ENCODE measurements at places on chromosomes 5 and 9.

DNA sequence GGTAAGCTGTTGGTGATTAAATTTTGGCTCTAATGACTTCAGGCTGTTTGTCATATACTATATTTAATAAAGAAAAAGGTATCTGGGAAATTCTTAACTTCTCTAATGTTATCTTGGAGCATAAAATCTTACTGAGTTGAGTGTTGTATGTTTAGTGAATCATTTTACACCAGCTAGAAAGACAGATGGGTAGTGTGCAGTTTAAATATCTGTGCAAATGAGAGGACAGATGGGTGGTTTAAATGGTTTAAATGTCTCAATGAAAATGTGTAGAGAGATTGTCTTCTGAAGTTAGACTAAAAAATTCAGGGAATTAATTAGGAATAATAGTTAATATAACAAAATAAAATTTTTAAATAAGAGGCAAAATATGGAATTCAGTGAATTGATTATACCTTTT is 114.5 kb downstream of the FER start:
- no peak for DNase-seq

GRCh38 chr5:77869116-77869798 is 93.1 kb upstream of the TBCA start:
- no peak for DNase-seq

- DNase-seq = no peak
These were observed 167.9 kb downstream of the DENND1A start for GRCh38 chr9:123761905-123762605.

DNA sequence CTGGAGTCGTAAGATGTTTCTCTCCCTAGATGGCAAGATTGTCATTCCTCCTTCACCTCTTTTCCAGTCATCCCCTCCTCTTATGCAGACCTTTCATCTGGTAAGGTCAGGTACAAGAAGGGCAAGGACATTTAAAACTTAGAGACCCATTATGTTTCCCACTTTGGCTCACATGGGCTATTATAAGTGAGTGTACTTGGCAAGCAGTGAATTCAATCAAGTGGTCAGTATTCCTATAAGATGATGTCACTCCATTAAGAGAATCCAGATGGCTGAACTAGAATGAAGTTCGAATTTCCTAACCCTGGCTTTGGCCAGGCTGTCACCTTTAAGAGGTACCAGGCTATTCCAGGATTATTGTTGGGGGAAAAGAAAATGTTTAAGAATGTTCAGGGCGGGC is 32.2 kb downstream of the ZNF131 start:
- DNase-seq = no peak

- DNase-seq = no peak
These were observed 106.9 kb downstream of the DCP2 start for GRCh38 chr5:113083481-113083880.

DNA sequence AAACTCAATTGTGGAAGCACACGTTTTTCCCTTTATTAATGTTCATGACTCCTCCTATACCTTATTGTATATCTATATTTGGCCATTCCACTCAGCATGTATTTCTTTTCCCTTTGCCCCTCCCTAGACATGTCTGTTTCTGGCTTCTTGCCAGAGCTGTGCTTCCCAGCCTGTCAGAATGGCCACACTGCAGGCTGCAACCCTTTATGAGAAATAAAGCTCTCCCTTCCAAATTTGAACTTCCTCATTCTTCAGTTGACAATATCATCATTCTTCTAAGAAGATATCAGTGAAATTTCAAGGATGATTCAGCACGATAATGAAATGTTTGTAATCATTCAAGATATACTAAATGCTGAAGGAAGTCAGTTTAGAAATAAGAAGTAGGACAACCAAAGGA is 107.6 kb upstream of the PRSS3 start:
- DNase-seq = no peak

DNA sequence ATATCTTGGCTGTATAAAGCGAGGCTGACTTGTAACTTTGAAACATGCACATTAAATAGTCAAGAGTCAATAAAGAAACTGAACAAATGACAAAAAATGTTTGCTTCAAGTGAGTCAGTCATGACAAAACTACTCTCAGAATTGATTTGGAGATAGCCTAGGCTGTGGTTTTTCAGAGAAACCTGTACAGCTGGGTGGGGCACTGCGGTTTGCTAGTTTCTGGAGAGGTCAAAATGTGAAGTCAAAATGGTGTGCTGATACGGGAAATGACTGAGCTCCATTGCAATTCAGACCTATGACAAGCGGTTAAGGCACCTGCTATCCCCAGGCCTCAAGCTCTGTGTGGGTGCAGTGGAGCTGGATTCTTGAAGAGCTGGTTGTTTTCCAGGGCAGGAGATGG is 10.3 kb upstream of the CD180 start:
- DNase-seq = no peak

DNA sequence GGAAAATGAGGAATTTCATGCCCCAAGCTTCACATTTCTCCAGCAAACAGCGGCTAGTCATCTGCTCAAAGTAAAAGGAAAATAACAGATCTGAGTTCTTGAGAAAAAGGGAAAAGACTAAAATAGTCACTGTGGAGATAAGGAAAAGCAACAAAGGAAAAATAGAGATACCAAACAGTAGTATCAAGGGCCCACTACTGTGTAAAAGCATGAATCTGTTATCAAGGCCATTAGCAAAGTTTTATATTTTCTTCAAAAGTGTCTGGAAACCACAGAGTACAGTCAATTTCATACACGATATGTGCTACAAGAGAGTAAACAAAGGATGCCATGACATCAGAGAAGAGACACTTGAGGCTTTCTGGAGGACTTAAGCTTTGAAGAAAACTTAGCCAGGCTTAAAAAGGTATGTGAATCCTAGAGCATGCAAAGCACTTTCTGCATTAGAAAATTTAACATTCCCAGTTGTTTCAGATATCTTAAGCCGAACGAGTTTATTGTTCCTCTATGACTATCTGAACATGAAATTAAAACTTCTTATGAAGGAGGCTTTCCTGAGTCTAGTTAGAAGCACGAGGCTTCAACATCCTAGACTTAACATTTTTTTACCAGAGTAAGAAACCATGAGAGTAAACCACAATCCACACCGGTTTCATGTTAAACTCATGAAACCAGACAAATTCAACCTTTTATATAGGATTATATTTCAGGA is 1.2 kb downstream of the TTC33 start:
- no peak for DNase-seq

- no peak for DNase-seq
These were observed 235.5 kb upstream of the WWC1 start for GRCh38 chr5:168055961-168056360.

DNA sequence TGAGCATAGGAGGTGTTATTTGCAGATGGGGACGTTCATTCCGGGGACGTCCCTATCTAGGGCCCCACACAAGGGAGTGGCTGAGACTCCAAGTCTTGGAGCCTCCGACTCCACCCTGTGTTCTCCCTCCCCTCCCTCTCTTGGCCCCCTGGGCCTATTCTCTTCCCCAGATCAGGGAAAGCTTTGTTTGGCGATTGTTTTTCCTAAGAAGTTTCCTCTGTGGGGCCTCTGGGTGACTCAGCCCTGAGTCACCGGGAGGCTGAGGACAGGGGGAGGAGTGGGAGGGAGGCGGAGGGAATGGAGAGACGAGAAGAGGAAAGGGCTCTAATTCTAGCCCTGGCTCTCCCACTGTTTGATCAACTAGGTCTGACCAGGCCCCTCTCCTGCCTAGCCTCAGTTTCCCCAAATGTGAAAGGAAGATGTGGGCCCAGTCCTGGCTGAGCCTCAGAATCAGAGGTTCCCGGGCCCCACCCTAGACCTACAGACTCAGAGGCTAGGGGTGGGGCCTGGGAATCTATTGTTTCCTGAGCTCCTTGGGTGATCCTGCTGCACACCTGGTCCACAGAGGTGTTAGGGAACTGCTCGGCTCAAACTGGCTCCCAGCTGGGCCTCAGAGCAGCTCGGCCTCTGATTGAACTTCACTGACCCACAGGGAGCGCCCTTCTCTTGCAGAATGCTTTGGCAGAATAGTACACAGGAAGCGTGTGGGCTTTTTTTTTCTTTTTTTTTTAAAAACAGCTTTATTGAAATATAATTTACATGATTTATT is 19.2 kb downstream of the GSN start:
- peak; percentile 94 for DNase-seq

- no peak for DNase-seq
These were observed 33.5 kb downstream of the KCNMB1 start for GRCh38 chr5:170355601-170356098.

DNA sequence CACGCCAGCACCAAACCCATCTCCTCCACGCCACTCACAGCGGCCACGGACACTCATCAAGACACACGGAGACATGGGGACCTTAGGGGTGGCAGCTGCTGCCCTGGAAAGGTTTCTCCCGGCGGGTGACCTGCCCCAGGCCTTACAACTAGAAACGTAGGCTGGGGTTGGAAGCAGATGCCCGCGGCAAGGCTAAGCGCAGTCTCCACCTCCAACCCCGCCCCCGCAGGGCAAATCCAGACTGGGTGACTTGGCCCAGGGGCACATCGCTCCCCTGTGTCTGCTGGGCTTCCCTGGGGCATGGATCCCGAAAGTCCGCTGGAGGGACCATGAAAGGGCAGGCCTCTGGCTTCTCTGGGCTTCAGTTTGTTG is 12.0 kb upstream of the ASS1 start:
- DNase-seq = no peak

GRCh38 chr5:74993743-74994142 is 58.6 kb downstream of the GCNT4 start:
- DNase-seq = no peak

DNA sequence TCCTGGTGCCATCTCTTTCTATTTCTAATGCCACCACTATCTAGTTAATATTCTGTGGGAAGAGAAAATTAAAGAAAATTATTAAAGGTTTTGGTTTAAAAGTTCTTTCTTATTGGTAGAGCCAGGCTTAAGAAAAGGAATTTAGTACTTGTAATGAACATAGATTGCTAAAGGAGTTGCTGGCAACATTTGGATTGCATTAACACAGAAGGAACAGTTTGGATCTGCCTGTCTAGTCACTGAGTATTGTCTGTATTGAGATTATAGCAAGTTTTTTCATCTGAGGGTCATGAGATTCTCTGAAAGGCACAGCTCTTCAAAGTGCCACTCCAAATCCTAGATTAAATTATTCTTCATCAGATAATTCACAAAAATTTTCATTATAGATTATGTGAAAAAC is 32.0 kb downstream of the FSD1L start:
- no peak for DNase-seq

- DNase-seq = no peak
These were observed 7.2 kb downstream of the HMMR start for GRCh38 chr5:163467682-163468081.

DNA sequence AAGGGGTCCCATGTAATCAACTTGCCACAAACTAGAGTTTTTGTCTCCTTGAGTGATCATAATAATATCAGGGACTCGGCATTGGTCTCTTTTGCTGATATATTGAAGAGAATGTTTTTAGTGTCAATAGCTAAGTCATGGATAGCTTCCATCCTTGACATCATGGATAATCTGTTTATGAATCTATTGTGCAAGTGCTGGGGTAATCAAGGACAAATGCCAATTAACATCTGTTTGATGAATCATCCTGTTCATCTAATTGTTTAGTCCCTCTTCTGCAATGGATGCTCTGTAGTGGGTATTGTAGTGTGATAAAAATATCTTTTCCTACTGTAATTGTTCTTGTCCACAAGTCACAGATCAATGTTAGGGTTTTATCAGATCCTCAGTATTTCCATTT is 607.5 kb upstream of the SEMA6A start:
- no peak for DNase-seq

GRCh38 chr9:79176014-79176697 is 395.6 kb upstream of the TLE4 start:
- no peak for DNase-seq

- DNase-seq = no peak
These were observed 21.1 kb upstream of the ARAP3 start for GRCh38 chr5:141703133-141703561.

DNA sequence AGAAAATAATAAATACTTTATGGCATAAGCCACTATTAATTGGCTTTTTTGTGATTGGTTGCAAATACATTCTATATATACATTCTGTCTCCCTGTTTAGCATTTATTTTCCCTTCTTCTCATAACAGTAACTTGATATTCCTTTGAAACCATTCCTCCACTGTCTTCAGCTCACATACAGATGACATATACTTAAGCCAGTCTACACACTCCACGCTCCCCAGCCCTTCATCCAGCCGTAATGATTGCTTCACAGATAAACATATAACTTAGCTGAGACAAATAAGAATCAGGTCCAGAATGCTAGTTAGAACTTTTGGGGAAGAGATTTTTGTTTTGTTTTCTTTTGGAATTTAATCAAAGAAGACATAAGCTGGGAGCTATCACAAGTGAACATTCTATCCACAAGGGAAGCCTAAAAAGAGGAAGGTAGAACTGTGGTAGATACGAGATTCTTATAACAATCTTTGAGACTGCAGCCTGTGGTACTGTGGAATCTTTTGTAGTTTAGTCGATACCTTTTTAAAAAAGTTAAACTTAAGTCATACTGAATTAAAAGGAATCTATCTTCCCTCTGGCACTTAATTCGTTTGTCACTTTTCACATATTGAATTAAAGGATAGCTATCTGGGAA is 365.1 kb upstream of the PRR16 start:
- no peak for DNase-seq

DNA sequence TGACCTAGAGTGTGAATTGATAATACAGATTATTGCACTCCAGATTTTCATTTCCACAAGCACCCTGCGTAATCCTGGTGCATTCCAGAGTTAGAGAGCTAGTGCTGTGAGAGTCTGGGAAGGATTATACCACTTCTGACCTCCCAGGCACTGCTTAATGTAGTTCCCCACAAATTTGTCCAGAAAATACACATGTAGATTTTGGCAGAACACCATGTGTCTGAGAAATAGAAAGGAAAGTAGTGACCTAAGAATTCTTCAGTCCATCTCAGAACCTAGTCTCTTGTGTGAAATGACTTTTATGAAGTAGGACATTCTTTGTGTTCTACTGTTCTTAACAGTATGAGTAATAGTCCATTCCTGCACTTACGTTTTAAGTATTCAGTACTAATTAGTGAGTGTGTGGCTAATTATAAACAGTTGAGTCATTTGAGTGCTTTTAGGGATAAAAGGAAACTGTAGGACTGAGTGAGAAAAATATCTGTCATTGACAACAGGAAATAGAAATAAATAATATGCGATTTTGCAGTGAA is 27.8 kb upstream of the PTPDC1 start:
- no peak for DNase-seq

- DNase-seq = no peak
These were observed 38.4 kb upstream of the ORM1 start for GRCh38 chr9:114284316-114285060.

DNA sequence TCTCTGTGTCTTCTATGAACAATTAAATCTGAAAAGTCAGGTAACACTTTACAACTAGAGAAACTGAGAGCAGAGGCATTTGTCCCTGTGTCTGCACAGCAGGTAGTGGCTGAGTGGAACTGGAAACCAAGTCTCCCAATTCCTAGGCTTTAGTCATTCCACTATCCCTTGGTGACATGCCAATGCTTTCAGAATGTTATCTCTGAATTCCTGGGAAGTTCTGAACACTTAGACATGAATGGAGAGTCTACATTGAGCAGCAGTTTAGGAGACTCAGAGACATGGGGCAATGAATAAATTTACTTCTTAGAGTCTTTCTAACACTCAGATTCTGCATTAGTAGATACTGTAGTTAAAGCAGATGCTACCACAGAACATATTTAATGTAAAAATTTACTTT is 94.8 kb upstream of the APC start:
- DNase-seq = no peak

Data from pulmonary artery endothelial cell (primary cell).